ENCODE measurements at places on chromosomes 5 and 9. TPM values are rescaled to one million over a fixed set of nuclear protein-coding genes. Genes with fewer than 3 reads are reported as not detected.

Gene FAM81B
- not detected for total RNA-seq

Gene ANKRD31
- total RNA-seq: 0.25 TPM

Gene CTNND2
- total RNA-seq: 44.5 TPM

Gene FAM163B
- total RNA-seq: 0.52 TPM

Gene INSL4
- not detected for total RNA-seq

Gene SPATA31A3
- not detected for total RNA-seq

DNA sequence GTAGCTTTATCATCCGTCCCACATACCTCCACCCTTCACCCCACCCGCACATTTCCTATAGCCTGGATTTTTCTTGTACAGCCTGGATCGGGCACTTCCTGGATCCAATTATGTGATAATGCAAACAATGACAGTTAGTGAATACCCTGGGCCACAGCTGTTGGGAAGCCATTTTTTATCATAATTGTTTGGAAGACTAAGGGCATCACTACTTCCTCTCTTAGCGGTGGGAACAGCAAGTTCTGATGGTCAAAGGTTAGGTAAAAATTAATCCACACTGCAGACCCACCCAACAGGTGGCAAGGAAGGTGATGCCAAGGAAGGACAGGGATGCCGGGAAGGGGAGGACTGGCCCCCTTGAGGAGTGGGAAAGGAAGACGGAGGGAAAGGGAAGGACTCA, 183.7 kb downstream of the SAXO1 start:
- no peaks in the 10 kb centered on the region for H3K27me3 ChIP-seq
- no peak overlapping the region for H3K4me3 ChIP-seq
- H3K27ac ChIP-seq: peak overlapping the region; percentile 74

DNA sequence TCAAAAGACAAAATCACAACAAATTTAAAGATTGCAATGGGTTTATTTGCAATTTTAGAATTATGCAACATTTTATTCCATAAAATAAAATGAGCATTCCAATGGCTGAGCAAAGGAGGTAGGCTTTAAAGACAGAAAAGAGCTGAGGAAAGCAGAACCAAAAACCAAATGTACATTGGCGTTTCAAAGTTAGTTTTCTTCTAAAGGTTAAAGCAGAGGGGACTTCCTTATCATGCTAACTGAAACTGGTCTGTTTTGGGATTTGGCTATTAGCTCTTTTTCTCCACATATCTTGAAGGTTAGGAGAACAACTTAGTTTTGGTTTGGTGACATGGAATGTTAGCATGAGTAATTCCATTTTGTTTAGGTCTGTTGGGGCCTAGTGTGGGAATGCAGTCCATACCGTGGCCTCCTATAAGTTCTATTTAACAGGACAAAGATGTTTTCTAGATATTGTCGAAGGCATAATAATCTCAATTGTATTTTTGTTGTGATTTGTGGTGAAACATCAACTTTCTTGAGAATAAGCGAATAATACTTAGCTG, 20.3 kb downstream of the DCP2 start:
- no peaks in the 10 kb centered on the region for H3K27me3 ChIP-seq
- H3K4me1 ChIP-seq: peaks cover 10% of the 10 kb centered on the region
- H3K4me3 ChIP-seq: no peak overlapping the region
- H3K36me3 ChIP-seq: no peaks in the 10 kb centered on the region
- H3K27ac ChIP-seq: no peak overlapping the region

DNA sequence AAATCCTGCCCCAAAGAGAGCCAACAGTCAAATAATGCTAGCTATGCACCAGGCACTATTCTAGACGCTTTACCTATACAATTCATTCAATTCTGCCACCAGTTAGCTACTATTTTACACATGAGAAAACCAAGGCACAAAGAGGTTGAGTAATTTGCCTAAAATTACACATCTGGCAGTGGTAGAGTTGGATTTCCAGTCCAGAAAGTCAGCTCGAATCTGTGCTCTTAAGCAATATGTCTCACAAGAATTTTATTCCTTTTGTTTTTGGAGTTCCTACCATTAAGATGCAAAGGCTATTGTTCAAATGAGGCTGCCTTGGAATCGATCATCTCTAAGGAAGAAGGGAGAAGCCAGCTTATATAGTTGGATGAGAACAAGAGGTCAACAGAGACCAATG, 256.9 kb upstream of the RASA1 start:
- H3K36me3 ChIP-seq: no peaks in the 10 kb centered on the region
- no peak overlapping the region for H3K27ac ChIP-seq
- H3K27me3 ChIP-seq: no peaks in the 10 kb centered on the region
- H3K4me1 ChIP-seq: no peaks in the 10 kb centered on the region
- no peak for DNase-seq
- no peak overlapping the region for H3K4me3 ChIP-seq

- H3K27me3 ChIP-seq: no peaks in the 10 kb centered on the region
- H3K36me3 ChIP-seq: no peaks in the 10 kb centered on the region
- H3K4me3 ChIP-seq: no peak overlapping the region
- H3K27ac ChIP-seq: no peak overlapping the region
These were observed 314.7 kb downstream of the MLLT3 start for GRCh38 chr9:20307621-20308020.

DNA sequence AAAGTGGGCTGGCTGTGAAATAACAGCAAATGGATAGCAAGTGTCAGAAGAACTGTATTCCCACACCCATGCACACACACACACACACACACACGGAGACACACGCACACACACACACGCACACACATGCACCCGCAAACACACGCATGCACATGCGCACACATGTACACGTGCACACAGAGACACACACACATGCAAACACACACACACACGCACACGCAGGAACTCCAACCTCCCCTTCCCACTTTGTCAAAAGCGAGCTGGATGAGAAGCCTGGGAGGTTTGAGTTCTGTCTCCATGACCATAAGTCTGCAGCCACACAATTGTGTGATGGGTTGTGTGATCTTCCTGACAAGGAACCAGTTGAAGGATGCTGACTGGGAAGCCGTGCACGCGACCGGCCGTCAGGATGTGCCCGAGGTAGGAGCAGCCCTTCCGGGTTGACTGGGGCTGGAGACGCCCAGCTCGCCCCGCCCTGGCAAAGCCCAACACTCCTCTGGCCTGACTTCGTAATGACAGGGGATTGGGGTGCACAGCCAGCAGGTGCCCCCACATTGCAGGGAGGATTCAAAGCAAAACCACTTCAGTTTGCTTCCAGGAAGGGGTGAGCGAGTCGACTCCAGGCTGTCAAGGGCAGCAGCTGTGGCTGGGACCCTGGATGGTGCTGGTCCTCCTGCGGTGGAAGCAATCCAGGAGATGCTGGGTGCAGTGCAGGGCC, 29.3 kb upstream of the NKD2 start:
- no peaks in the 10 kb centered on the region for H3K4me1 ChIP-seq
- DNase-seq: no peak
- H3K36me3 ChIP-seq: no peaks in the 10 kb centered on the region
- no peaks in the 10 kb centered on the region for H3K27me3 ChIP-seq

DNA sequence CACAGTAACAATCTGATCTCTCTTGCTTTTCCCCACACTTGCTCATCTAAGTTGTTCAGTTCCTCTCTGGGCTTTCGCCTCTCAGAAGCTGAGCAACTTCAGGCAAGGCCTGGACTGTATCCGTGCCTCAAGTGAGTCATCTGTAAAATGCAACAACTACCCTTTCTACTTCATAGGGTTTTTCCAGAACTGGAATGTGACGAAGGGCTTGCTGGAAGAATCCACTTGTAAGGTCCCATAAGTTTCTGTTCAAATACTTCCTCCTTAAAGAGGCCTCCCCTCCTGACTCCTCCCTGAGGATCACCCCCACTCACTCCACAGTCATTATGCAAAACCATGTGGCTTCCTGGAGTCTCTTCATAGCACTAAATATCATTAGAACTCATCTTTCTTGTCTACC, 17.5 kb upstream of the INSYN2B start:
- H3K27ac ChIP-seq: no peak overlapping the region
- no peaks in the 10 kb centered on the region for H3K27me3 ChIP-seq
- no peak for DNase-seq
- no peaks in the 10 kb centered on the region for H3K4me1 ChIP-seq

GRCh38 chr5:133240425-133241091, 188.7 kb downstream of the HSPA4 start:
- H3K4me3 ChIP-seq: no peak overlapping the region
- no peaks in the 10 kb centered on the region for H3K4me1 ChIP-seq
- no peaks in the 10 kb centered on the region for H3K36me3 ChIP-seq
- no peaks in the 10 kb centered on the region for H3K27me3 ChIP-seq

GRCh38 chr9:95096381-95096780, 221.1 kb downstream of the FANCC start:
- H3K27me3 ChIP-seq: no peaks in the 10 kb centered on the region
- peaks cover 19% of the 10 kb centered on the region for H3K4me1 ChIP-seq
- no peaks in the 10 kb centered on the region for H3K36me3 ChIP-seq
- no peak overlapping the region for H3K4me3 ChIP-seq
